ENCODE measurements at places on chromosomes 7 and 10.

- DNase-seq, result no peak
These were observed 230.7 kb downstream of the SNX13 start for GRCh38 chr7:17709599-17709998.

DNA sequence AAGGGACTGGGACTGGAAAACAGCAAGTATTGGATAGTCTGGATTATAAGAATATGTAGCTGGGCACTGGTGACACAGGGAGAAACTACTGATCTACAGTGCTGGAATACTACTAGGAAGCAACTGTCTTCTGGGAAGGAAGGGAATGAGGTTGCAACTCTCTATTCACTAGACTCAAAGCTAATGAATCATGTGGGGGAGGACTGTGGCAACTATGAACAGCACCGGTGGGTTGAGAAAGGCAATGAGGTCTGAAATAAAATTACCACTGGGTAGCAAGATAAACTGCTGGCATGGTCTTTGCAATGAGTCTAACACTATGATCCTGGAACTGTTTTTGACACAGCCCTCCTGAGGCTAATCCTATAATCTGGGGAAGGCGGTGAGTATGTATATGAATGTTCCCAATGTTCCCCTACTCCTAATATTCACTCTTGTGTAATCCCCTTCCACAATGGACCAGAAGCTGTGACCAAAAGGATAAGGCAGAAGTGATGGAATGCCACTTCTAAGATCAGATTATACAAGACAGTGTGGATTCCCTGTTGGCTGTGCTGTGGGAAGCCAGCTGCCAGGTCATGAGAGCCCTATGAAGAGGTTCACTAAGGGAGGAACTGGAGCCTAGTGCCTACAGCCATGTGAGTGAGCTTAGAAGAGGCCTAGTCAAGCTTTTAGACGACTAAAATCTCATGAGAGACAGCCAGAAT is 101.3 kb upstream of the DNAJB12 start:
- no peak for DNase-seq

DNA sequence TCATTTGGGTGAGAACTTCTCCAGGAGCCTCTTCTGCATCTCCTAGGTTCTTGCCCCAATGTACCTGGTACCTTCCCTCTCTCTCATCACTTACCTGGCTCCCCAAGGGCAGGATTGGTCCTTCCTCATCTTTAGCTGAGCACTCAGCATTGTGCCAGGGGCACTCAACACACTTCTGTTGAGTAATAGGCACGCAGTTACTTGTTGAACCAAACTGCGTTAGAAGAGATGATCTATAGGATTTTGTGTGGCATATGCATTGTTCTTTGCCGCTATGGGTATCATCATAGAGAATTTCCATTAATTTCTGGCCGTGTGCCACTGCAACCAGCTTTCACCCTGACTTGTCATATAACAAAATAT is 16.4 kb downstream of the TBXAS1 start:
- DNase-seq, result no peak

DNA sequence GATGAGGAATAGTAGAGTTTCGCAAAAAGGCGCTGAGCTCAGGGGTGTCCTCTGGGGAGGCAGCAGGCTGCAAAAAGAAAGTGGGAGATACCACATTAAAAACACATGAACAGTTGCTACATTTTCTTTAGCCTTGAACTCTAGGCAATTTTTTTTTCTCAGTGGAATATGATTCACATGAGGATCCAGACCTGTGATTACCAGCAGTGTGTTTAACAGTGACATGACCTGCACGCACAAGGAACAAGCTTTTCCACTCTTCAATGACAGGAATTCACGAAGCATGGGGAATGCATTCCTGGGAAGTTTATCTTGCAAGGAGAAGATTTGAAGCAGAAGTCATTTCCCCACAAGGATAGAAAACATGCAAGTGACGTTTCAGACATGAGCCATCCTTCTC is 161.6 kb downstream of the ITGA8 start:
- DNase-seq, result no peak

DNA sequence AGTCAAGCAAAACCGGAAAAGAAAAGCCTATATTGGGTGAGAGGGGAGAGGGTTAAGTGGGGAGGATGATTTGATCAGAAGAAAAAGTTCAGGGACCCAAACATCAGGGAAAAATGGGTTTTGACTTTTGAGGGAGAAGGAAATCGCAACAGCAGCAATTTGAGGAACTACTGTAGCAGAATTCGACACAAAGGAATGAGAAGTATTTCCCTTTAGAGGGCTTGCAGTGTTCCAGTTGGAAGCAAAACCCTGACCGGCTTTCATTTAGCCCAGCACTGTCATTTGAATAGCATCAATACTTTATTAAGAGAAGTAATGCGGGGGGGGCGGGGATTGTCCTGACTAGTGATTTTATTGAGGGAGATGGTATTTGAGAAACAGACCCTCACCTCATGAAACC is 37.2 kb upstream of the GATA3 start:
- DNase-seq, result no peak

DNA sequence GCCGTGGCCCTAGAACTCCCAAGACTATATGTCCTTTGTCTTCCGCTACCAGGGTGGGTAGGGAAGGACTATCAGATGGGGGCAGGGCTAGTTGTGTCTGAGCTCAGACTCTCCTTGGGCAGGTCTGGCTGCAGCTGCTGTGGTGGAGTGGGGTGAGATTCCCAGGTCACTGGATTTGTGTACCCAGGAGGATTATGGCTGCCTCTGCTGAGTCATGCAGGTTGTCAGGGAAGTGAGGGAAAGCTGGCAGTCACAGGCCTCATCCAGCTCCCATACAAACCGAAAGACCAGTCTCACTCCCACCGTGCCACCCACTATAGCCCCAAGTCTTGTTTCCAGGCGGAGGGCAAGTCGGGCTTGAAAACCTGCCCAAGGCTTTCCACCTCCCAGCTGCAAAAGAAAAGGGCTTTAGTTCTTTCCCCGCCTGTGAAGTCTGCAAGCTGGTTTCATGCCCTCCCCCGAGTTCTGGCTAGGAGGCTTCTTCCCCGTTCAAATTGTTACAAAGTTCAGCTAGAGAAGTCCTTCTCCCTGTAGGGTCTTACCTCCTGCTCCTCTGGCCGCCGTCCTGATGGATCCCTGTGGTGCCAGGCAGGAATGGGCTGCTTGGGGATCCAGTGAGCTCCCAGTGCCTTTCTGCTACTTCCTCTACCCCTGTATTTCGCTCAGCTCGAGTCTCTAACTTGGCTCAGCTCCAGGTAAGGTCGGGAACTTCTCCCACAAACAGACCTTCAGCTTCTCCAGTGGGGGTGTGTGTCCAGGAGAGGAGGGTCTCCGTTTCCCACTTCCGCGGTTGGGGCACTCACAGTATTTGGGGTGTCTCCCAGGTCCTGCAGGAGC is 106.8 kb upstream of the FGL2 start:
- DNase-seq, result no peak

DNA sequence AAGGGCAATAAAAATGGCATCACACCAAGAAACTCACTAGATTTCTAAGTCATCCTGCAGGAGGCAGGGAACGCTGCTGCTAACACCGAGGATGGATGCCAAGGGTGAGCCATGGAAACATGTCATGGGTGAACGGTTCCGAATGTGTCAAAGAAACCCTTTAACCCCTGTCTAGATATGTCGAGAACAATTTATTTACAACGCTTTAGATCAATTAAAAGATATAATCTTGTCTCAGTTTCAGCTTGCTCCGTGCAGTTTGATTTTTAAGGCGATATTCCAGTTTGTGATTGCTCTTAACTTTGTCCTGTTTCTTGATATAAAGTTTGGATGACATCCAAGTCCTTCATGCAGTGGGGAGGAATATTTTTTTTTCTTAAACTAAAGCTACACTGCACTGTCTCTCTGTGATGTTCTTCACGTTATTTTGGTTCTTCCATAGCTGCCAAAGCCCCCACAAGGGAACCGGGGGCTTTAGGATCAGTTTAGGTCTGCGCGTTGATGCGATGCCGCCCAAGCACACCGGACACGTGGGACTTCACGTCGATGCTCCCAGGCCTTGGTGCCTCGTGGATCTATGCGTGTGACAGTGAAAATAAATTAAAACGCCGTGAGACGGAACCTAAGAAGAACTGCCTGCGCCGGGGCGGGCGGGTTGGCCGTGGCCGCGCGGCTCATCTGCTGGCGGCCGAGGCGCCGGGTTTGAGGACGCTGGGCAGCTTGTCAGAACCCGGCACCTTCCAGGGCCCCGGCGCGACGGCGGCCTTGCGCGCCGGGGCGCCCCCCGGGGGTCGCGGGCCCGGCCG is 220.3 kb downstream of the PHTF2 start:
- DNase-seq, result peak; percentile 51

GRCh38 chr7:4189131-4189570 is 492.9 kb upstream of the FOXK1 start:
- DNase-seq, result no peak

- no peak for DNase-seq
These were observed 264.9 kb downstream of the EXOC4 start for GRCh38 chr7:133517766-133518165.

DNA sequence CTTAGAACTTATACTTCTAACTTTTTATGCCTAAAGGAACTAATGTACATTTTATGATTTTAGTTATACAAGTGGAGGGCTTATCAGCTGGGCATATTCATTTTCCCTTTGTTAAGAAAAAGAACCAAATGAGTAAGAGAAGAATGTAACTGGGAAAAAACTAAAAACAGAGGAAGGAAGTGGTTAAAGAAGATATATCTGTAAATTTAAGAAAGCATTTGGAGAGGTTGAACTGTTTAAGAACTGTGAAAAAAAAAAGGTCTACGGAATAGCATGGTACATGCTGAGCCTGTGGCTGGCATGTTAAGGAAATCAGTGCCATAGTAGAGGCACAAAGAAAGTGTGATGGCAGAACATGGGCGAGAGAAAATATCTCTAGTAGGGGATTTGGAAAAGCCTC is 6.2 kb downstream of the MDFIC start:
- no peak for DNase-seq

DNA sequence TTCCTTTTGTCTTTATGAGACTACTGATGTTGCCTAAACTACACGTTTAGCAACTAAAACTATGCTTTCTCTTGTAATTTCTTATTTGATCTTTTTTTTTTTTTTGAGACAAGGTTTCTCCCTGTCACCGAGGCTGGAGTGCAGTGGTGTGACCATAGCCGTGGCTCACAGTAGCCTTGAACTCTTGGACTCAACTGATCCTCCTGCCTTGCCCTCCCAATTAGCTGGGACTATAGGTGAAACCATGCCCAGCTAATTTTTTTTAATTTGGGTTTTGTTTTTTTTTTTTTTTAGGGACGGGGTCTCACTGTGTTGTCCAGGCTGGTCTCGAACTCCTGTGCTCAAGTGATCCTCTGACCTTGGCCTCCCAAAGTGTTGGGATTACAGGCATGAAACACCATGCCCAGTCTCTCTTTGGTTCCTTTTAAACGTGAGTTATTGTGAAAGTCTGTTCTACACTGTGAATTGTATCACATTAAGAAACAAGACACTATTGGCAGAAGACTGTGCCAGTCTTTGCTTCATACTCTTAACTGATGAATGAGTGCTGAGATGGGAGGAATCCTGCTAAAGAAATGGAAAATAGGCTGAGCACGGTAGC is 6.4 kb downstream of the TMEM248 start:
- no peak for DNase-seq

- no peak for DNase-seq
These were observed 466 bp upstream of the DNAJB12 start for GRCh38 chr10:72355214-72355555.

- DNase-seq, result no peak
These were observed 65.7 kb downstream of the MYL10 start for GRCh38 chr7:101563198-101563901.

DNA sequence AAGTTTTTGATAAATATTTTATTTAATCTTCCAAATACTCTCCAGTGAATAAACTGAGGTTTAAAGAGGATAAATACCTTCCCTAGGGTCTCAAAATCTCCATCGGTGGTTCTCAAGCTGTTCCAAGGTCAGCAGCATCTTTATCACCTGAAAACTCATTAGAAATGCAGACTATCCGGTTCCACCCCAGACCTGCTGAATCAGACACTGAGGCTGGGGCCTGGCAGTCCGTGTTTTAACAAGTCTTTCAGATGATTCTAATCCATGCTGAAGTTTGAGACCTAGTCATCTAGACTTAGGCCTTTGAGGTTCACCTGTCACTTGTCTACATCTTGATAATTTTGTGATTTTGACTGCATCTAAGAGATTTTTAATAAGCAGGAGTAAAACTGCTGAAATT is 37.5 kb downstream of the PLEKHA8 start:
- no peak for DNase-seq

DNA sequence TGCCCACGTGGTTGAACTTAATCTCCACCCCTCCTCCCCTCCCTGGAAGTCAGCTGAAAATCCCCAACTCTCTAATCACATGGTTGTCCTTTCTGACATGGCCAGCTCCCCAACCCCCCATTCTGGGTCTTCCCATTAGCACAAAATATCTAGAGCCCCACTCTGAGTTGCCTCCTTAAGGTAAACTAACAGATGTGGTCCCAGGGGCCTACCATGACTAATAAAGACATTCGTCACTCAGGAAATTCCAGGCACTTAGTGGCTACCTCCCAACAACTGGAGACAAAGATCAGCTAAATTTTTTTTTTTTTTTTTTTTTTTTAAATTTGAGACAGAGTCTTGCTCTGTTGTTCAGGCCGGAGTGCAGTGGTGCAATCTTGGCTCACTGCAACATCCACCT is 21.1 kb downstream of the CCDC126 start:
- DNase-seq, result no peak

DNA sequence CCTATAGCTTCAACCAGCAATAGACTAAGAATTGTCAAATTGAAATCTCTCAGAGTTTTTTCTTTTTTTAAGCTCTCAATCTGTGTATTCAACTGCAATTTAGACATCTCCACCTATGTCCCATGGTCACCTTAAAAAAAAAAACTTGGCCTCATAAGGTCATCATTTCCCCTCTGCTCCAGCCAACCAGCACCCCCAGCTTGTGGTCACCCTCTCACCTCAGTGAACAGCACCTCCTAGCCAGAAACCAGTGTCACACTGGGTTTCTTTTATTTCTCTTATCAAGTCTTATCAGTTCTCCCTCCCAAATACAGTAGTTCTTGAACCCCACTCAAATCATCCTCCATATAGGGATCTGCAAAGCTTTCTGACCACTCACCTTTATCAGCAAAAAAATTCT is 4.0 kb downstream of the ITGB1 start:
- DNase-seq, result no peak

All from stimulated activated effector memory CD8-positive, alpha-beta T cell treated with anti-CD3 and anti-CD28 coated beads, Interleukin-12 subunit alpha, Interleukin-12 subunit beta, amount 100 ng/mL, for 72 hours (primary cell).